Renal cortical epithelial cell (primary cell): ENCODE measurements at places on chromosomes 2 and 18.

GRCh38 chr2:23658466-23658942 is 268.4 kb downstream of the ATAD2B start:
- peak; percentile 72 for DNase-seq

DNA sequence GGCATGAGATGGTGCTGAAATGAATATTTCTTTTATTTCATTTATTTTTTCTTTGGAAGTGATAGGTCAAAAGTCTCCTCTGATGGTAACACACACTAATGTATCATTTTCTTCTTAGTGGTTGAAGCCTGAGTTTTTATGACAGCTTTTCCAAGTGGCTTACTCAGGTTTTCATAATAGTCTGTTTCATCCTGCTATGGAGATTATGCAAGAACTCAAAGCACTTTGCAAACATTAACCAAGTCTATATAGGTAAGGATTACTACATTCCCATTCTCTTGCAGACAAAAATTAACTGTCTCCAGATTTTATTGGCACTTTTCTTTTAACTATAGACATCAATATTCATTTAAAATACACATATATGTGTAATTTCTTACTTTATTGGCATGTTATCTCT is 572.6 kb upstream of the GCFC2 start:
- DNase-seq = peak; percentile 27

DNA sequence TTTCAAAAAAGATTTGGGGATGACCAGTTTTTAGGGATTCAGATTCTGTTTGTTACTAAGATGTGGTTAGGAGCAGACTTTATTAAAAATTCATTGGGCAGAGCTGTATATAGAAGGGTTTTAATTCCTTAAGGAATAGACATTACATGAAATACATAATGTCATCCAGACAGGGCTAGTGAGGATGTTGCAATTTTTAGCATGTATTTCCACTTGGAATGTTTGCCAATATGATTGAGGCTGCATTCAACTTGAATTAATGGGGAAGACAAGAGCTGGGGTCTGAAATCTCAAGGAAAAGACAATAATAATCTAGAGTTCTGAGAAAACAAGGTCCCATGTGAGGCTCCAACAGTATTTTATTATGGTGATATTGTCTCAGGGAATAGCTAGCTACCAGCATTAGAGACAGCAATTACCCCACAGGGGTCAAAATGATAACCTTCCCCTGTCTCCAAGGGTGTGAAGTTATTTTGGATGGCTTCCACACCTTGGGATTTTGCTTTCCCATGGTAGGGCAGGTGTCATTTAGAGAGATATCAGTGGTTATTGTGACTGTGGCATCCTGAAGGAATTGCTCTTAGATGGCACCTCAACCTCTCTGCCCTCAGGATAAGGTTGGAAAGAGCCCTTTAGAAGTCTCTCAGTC is 60.2 kb downstream of the VSNL1 start:
- no peak for DNase-seq

GRCh38 chr2:101794141-101794540 is 96.6 kb downstream of the MAP4K4 start:
- DNase-seq = no peak

DNA sequence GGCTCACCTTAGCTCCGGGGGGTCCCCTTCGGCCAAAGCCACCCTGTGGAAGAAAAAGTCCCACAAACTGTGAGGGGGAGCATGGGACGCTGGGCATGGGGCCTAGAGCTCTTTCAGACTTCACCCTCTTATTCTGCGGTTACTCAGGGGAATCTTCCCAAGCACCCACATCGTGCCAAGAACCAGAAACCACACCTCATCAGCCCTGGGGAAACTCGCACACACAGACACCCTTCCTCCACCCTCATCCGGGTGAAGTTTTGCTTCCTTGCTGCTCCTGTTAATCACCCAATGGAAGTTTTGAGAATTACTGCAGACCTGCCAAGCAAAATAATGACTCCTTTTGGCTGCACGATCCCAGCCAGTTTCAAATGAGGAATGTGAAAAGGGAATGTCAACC is 59.1 kb downstream of the COL6A3 start:
- DNase-seq = no peak

- no peak for DNase-seq
These were observed 53.1 kb downstream of the NTSR2 start for GRCh38 chr2:11616851-11617415.

DNA sequence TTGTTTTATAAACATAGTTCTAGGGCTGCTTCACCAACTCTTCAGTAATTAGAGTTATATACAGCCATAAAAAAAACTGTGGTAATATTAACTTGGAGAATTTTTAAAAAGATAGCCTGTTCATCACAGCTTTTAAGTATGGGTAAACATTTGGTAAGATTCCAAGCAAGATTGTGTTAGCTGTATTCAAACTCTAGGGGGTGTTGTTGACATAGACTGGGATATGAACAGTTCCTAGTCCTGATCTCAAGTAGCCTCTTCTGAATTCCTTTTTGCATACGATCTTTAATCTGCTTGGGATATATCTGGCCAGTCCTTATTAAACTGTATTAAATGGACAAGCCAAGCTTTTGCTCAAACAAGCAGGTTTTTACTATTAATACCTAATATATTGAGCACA is 13.4 kb downstream of the NOP58 start:
- DNase-seq = peak; percentile 74

GRCh38 chr2:196372811-196373664 is 201.7 kb upstream of the STK17B start:
- no peak for DNase-seq

- no peak for DNase-seq
These were observed 106.3 kb upstream of the ST3GAL5 start for GRCh38 chr2:85994897-85995647.

GRCh38 chr2:44246840-44247369 is 28.4 kb upstream of the SLC3A1 start:
- DNase-seq = peak; percentile 49

DNA sequence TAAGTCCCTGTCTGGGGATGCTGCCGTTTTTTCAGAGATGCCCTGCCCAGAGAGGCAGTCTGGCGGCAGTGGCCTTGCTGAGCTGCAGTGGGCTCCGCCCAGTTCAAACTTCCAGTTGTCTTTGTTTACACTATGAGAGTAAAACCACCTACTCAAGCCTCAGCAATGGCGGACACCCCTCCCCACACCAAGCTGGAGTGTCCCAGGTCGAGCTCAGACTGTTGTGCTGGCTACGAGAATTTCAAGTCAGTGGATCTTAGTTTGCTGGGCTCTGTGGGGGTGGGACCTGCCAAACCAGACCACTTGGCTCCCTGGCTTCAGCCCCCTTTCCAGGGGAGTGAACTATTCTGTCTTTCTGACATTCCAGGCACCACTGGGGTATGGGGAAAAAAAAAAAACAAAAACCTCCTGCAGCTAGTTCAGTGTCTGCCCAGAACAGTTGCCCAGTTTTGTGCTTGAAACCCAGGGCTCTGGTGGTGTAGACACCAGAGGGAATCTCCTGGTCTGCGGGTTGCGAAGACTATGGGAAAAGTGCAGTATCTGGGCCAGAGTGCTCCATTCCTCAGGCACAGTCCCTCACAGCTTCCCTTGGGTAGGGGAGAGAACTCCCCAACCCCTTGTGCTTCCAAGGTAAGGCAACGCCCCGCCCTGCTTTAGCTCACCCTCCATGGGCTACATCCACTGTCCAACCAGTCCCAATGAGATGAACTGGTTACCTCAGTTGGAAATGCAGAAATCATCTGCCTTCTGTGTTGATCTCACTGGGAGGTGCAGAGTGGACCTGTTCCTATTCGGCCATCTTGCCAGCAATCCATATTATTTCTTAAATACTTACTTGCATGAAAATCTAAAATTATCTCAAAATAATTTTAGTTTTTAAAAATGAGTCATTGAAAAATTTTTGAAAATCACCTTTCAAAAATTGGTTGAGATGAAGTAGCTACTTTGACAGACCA is 338.0 kb downstream of the OSR1 start:
- DNase-seq = no peak

DNA sequence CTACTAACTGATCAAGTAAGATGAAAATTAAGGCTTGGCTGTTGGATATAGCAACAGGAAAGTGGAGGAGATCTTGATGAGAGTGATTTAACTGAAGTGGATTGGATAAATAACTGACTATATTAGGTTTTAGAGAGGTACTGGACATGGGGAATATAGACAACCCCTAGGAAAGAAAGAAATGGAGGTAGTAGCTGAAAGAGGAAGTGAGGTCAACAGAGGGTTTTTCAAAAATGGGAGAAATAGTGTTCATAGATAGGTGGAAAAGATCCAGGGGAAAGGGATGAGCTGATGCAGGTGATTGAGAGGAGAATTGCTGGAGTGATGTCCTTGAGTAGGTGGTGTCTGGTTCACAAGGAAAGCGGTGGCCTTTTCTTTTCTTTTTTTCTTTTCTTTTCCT is 69.9 kb upstream of the PSME4 start:
- DNase-seq = no peak

GRCh38 chr2:164913011-164913410 is 42.3 kb downstream of the SLC38A11 start:
- DNase-seq = no peak

GRCh38 chr2:113248997-113249770 is 29.5 kb downstream of the PAX8 start:
- peak; percentile 66 for DNase-seq
